Chondrocyte (in vitro differentiated cells): ENCODE measurements at places on chromosomes 16 and 17.

DNA sequence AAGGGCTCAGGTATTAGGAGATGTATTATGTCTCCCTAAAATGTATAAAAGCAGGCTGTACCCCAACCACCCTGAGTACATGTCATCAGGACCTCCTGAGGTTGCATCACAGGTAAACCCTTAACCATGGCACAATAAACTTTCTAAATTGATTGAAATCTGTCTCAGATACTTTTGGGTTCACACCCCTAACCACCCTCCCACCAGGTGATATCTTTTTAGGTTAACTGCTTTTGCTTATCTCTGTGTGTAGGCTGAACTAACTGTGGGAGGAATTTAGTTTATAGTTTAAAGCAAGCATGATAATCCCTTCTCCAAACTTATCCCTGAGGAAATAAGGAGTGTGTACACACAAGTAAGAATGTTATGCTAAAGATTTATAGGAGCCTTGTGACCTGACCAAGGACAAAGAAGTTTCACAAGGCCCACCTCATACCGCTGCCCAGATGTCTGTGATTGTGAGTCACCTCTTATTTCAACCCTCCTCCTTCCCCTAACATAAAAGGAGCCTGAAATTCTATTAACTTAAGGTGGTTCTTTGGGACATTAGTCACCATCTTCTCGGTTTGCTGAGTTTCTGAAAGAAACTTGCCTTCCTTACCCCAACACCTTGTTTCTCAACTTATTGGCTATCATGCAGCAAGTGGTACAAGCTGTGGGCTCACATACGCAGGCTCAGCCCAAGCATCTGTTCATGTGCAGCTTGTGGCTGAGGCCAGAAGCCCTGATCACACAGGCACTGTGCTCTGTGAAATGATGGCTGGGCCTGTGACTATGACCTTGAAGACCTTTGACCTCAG, 11.3 kb downstream of the PRSS22 start:
- no peak overlapping the region for H3K27ac ChIP-seq
- H3K4me1 ChIP-seq = no peaks in the 10 kb centered on the region
- no peak for DNase-seq
- H3K27me3 ChIP-seq = peaks cover 17% of the 10 kb centered on the region
- no peak overlapping the region for H3K4me3 ChIP-seq
- no peaks in the 10 kb centered on the region for H3K36me3 ChIP-seq

DNA sequence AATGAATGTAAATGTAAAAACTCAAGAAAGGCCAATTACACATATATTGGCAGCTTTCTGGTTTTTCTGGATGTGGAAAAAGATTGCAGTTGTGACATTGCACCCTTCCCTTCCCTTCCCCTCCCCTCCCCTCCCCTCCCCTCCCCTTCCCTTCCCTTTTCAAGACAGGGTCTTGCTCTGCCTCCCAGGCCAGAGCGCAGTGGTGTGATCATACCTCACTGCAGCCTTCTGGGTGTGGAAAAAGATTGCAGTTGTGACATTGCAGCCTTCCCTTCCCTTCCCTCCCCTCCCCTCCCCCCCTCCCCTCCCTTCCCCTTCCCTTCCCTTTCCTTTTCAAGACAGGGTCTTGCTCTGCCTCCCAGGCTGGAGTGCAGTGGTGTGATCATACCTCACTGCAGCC, 41.7 kb downstream of the PIK3R5 start:
- H3K4me1 ChIP-seq = peaks cover 22% of the 10 kb centered on the region
- H3K4me3 ChIP-seq = no peak overlapping the region
- no peaks in the 10 kb centered on the region for H3K27me3 ChIP-seq
- no peak for DNase-seq
- H3K36me3 ChIP-seq = no peaks in the 10 kb centered on the region

GRCh38 chr17:81060416-81060815, 25.5 kb downstream of the BAIAP2 start:
- no peaks in the 10 kb centered on the region for H3K27me3 ChIP-seq
- no peak for DNase-seq
- H3K4me1 ChIP-seq = peaks cover 58% of the 10 kb centered on the region
- H3K4me3 ChIP-seq = no peak overlapping the region
- peaks cover 4% of the 10 kb centered on the region for H3K36me3 ChIP-seq
- peak overlapping the region; percentile 47 for H3K27ac ChIP-seq

DNA sequence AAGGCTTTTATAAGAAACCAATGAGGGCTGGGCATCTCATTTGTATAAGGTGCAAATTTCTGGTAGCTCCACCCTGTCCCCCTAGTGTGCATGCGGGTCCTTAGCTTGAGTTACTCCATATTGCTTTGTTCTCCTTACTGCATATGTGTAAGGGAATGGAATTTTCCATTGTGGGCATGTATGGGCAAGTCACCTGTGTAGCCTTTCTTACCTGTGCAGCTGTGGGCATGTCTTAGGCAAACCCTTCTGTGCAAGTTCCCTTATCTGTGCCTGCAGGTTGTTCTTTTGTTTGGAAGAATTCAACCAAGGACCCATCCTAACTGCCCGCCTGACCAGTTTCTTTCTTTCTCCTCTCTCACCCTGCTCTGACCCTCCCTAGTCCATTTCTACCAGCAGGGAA, 122.8 kb upstream of the HS3ST4 start:
- DNase-seq = no peak
- H3K27me3 ChIP-seq = no peaks in the 10 kb centered on the region
- no peaks in the 10 kb centered on the region for H3K36me3 ChIP-seq
- no peak overlapping the region for H3K27ac ChIP-seq
- H3K4me1 ChIP-seq = no peaks in the 10 kb centered on the region
- no peak overlapping the region for H3K4me3 ChIP-seq

GRCh38 chr17:64171041-64171440, 41.1 kb upstream of the ERN1 start:
- peaks cover 17% of the 10 kb centered on the region for H3K4me1 ChIP-seq
- no peak for DNase-seq
- H3K27ac ChIP-seq = no peak overlapping the region
- no peak overlapping the region for H3K4me3 ChIP-seq
- H3K27me3 ChIP-seq = no peaks in the 10 kb centered on the region

- no peaks in the 10 kb centered on the region for H3K36me3 ChIP-seq
- peaks cover 8% of the 10 kb centered on the region for H3K4me1 ChIP-seq
- DNase-seq = no peak
- no peak overlapping the region for H3K4me3 ChIP-seq
Measured at GRCh38 chr16:75139498-75139897, 8.8 kb upstream of the ZFP1 start.

DNA sequence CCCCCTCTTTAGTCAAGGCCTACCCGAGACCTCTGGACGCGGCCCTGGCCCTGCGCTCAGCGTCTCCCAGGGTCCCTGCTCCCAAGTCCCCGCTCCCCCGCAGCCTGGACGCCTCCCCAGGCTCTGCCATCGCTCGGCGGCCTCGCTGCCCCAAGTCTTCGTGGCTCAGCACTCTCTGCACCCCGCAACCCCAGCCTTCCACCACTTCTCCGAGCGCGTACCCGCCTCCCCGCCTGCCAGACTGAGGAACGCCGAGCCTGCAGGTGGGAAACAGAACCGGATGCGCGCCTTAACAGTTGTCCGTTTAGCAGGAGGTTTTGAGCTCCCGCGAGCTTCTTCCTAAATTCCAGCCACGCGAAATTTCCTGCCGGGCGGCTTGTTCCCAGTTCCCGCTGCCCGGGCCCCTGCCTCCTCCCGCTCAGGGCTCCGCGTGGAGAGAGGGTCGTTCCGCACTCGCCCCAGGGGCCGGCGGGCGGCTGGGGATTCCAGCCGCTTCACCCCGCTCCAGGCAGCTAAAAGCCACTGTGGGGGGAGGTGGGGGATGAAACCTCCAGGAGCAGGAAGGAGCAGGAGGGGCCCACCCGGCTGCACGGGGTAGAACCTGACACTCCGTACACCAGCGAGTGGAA, 87.7 kb downstream of the KCNJ12 start:
- H3K27ac ChIP-seq = no peak overlapping the region
- peak overlapping the region; percentile 63 for H3K4me3 ChIP-seq
- H3K27me3 ChIP-seq = peaks cover 28% of the 10 kb centered on the region
- DNase-seq = no peak
- H3K4me1 ChIP-seq = peaks cover 35% of the 10 kb centered on the region
